Activated CD8-positive, alpha-beta memory T cell treated with anti-CD3 and anti-CD28 coated beads, Interleukin-2, amount 10 ng/mL, durations not matched to agents 7 days and 5 days (primary cell): ENCODE measurements at places on chromosomes 2 and 18. TPM values are rescaled to one million over a fixed set of nuclear protein-coding genes. Genes with fewer than 3 reads are reported as not detected.

GRCh38 chr18:23148382-23148781 lies 13.1 kb downstream of the CABLES1 start:
- no peak for DNase-seq

The TSGA10 gene
- total RNA-seq: 7.2 TPM

GRCh38 chr2:194985258-194985657 lies 671.8 kb upstream of the SLC39A10 start:
- DNase-seq: no peak

DNA sequence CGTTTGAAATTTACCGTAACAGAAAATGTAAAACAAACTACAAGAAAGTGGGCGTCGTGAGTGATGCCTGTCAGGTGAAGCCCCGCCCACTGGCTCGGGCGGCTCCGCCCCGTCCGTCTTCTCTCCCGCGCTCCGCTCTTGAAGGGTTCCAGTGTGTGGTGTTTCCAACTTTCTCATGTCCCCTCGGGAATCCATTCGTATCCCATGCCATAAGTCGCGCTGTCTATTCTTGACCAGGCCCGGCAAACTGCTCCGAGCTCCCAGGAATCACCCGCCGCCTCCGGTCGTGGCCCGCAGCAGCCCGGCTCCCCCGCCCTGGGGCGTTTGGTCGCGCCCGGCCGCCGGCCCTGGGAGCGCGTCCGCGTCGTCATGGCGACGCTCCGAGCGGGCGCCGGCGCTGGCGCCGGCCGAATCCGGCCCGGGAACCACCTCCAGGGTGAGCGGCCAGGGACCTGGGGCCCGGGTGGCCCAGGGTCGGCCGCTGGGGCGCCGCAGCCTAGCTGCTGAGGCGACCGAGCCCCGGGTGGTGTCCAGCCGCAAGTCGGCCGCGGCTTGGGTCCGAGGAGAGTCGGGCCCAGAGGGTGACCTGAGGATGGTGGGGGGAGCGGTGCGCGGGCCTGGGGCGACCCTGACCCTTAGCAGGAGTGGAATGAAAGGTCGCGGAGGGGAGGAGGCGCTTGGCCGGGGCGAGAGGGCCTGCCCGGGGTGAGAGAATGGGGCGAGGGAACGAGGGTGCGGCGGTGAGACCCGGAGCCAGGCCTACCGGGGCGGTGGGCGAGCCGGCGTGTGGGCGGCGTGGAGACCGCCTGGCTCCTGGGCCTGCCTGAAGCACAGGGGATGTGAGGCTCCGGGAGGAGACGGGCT lies at the start of gene CFAP221:
CFAP221 (plus strand) TSS at position 375 of the 864 bp plus-strand sequence. CDS start 1,683 bp downstream, outside the sequence.
- DNase-seq: peak; percentile 54

The PREPL gene
- total RNA-seq: 20.0 TPM

The CABYR gene
- 0.76 TPM for total RNA-seq

The LINC00305 gene
- not detected for total RNA-seq

The CDKL4 gene
- 0.32 TPM for total RNA-seq

GRCh38 chr2:191128911-191129304 lies 21.9 kb downstream of the STAT4 start:
- no peak for DNase-seq

DNA sequence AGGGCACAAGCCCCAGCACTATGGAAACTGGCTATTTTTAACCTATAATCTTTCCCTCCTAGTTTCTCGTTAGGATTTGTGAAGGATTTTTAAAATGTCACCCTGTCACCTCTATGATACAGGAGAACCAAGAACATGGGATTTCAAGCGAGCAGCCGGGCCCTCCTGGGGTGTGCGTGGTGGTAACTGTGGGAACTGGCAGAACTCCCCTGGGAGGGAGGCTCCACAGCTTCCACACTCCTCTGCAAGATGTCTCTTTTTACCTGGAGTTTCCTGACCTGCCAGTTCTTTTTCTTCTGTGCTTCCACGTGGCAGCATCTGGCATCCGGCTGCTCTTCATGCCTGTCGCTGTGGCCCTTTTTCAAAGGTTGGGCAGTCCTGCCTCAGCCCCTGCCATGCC lies 386.3 kb upstream of the MYT1L start:
- DNase-seq: no peak

DNA sequence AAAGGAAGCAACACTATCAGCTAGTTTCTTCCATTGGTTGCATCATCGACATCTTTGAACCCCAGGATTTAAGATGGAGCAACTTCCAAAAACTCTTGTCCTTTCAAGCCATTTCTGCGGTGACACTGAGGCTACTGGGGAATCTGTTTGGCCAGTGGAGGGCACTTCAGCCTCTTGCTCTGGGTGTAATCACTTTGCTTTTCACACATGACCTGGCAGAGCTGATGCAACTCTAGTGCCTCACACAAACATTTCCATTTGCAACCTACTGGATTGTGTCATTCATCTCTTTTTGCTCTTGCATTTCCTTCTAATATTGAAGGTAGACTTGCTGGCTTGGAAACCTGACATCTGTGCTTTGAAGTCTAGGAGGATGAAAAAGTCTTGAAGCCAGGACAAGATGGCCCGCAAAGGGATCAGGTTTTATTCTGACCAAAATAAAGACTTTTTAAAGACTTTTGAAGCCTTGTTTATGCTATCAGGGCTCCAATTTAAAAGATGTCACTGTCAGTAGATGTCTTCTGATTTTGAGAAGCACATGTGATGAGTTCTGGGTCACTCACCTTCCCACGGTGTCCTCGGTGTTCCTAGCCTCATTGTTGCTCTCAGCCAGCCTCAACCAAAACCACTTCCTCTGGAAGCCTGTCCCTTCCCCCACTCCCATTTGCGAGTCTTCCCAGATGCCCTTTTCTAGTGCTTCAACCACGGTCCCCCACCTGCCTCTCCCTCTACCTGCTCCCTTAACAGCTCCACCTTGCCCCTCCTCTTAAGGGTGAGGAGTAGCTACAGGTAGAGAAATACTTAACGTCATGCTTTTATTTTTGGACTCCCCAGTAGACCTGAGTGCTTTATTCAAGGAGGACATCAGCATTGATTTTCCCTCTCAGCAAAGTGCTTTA lies 69.7 kb upstream of the KCNE4 start:
- DNase-seq: no peak

DNA sequence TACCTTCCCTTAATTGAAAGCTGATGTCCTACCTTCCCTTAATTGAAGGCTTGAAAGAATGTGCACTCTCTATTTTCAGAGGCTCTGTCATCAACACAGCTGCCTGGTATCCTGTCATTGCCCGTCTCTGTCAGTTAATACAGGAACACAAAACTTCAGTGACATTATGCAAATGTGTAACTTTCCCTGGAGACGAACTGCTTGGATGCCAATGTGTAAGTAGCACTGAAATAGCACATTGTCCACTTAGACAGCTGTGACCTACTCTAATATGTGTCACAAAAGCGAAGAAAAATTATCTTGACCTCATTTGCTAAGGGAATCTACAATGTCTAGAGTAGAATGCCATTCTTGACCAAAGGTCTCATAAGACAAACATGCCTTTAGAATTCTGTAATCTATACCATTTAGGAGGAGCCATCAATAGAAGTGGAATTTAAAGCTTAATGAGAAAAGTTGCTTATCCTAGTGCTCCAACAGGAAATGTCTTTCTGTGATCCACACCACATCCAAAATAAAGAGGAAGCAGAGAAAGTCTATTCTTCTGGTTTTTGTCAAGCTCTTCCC lies 138.1 kb downstream of the BARD1 start:
- DNase-seq: no peak

The VWC2L gene
- total RNA-seq: not detected

GRCh38 chr2:24543252-24543651 lies 52.2 kb downstream of the NCOA1 start:
- no peak for DNase-seq

- DNase-seq: no peak
Measured at GRCh38 chr18:68104036-68104435, 587.5 kb upstream of the DSEL start.

The ANKRD29 gene
- not detected for total RNA-seq

DNA sequence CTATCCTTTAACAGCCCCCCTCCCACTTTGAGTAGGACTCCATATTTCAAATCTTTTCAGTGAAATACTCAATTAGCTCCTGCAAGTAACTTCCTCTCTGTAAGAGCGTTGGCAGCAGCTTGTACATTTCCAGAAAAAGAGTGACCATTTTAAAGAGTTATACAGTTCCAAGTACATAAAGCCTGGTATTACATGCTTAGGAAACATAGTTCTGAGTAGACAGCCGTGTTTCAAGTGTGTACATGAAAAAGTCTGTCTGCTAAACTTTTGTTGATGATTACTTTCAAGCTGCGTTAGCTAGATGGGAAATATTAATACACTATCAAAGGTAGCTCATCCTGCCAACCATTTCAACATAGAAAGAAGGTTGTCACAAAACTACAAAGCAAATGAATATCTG lies 112.8 kb downstream of the ZNF521 start:
- DNase-seq: no peak

GRCh38 chr2:205764270-205764746 lies 82.0 kb downstream of the NRP2 start:
- DNase-seq: no peak

- no peak for DNase-seq
Measured at GRCh38 chr2:71250935-71251334, 24.0 kb upstream of the PAIP2B start.

DNA sequence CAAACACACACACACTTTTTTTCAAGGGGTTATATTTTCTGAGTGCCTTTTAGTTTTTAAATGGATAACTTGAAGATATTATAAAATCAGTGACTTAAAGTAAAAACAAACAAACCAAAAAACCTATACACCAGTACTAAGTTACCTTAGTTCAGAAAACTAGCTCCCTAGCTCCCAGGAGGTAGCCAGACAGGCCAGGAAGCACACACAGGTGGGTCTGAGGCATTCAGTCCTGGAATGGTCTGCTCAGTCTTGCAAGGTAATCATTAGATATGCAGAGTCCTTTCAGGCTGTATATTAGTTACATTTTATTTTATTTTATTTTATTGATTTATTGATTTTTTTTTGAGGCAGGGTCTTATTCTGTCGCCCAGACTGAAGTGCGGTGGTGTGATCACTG lies 10.7 kb upstream of the DYNC2LI1 start:
- DNase-seq: no peak
